ENCODE measurements at places on chromosomes 2 and 18.

- H3K4me1 ChIP-seq, result peaks cover 10% of the 10 kb centered on the region
- peaks cover 4% of the 10 kb centered on the region for H3K36me3 ChIP-seq
- DNase-seq, result no peak
These were observed 27.5 kb upstream of the FAM124B start for GRCh38 chr2:224429441-224429810.

DNA sequence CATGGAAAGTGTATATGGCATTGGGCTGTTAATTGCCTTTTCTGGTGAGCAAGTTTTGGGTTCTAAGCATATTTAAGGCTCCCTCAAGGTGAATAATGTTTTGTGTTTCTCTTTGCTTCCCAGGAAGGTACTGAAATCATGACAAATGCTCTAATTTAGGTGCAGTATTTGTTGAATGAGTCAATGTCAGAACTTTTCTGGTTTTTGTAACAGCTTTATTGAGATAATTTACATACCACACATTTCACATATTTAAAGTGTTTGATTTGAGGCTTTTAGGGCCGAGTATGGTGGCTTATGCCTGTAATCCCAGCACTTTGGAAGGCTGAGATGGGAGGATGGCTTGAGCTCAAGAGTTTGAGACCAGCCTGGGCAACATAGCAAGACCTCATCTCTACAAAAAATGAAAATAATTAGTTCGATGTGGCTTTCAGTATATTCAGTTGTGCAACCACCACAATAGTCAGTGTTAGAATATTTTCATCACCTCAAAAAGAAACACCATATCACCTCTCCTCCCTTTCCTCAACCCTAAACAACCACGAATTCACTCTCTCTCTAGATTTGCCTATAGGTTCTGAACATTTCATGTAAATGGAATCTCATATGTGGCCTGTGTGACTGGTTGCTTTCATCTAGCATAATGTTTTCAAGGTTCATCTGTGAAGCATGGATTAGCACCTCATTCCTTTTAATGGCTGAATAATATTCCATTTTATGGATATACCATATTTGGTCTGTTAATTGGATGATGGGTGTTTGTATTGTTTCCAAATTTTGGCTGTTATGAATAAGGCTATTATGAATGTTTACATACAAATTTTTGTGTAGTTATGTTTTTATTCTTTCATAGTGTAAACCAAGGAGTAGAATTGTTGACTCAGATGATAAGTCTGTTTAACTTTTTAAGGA is 54.9 kb downstream of the MGAT5 start:
- H3K4me1 ChIP-seq, result no peaks in the 10 kb centered on the region
- H3K27ac ChIP-seq, result no peak overlapping the region
- no peak for DNase-seq
- peaks cover 1% of the 10 kb centered on the region for H3K27me3 ChIP-seq

DNA sequence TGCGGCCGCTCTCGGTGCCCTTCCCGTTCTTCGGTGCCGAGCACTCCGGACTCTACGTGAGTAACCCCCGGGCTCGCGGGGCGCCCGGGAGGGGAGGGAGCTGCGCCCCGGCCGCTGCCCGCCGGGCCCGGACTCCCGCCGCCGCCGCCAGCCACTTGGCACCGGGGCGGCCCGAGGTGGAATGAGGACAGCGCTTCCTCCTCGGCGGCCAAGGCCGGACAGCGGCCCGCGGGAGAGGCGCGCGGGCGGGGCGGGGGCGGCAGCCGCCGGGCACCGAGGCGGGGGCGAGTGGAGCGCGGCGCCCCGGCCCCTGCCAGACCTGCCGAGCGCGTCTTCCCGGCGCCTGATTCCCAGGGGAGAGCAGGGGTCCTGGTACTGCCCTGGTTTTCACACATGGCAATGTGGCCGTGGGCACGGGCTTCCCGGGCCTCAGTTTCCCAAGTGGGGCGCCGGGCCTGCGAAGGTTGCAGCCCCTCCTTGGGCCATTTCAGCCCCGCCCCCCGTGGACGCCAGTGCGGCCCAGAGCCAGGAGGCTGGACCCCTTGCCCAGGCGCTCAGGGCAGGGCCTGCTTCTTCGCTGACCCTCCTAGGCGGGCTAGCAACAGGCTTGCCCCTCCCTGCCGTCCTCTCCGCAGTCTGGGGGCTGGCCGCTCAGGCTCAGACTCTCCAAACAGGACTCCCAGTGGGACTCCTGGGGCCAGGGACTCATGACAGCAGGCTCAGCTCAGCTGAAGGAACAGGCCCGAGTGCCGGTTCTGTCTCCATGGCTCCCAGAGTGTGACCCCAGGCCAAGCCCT is 775 bp downstream of the SNED1 start:
- H3K4me3 ChIP-seq, result peak overlapping the region; percentile 25
- peaks cover 11% of the 10 kb centered on the region for H3K27me3 ChIP-seq
- peaks cover 2% of the 10 kb centered on the region for H3K4me1 ChIP-seq
- H3K36me3 ChIP-seq, result peaks cover 4% of the 10 kb centered on the region
- peak; percentile 27 for DNase-seq

DNA sequence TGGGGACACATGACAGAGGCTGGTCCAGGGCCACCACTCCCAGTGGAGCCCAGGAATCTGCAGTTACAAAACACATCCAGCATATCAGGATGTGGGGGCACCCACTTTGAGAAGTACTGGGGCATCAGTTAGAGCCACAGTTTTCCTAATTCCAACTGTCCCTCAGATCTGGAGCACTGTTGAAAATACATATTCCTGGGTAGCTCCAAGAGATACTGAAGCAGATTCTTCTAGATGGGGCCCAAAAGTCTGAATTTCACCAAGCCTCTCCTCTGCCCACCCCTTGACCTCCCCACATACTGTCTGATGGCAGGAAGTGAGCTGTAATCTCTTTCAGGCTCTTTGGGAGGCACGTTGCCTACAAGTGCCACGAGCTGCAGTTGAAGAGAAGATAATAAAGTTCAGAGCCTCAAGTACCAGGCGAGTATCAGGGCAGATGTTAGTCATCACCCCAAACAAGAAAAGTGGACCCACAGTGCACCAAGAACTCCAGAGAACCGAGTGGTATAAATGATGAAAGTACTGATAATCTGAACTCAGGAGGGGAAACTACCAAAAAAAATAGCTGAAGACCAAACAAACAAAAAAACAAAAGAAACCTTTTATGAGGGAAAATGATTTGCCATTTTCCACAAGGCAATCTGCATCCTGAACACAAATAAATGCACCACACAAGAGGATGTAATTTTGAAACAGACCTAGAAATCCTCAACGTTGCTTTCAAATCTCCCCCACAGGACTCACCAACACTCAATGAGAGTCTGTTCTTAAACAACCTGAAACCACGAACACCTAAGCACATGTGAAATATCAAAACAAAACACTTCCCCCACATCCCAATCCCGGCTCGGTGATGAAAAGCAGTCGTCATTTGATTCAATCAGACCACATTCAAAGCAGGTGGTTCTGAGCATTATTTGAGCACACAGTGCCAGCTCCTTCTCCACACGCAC is 98.7 kb downstream of the TCF4 start:
- H3K27ac ChIP-seq, result no peak overlapping the region
- DNase-seq, result no peak
- no peak overlapping the region for H3K4me3 ChIP-seq

DNA sequence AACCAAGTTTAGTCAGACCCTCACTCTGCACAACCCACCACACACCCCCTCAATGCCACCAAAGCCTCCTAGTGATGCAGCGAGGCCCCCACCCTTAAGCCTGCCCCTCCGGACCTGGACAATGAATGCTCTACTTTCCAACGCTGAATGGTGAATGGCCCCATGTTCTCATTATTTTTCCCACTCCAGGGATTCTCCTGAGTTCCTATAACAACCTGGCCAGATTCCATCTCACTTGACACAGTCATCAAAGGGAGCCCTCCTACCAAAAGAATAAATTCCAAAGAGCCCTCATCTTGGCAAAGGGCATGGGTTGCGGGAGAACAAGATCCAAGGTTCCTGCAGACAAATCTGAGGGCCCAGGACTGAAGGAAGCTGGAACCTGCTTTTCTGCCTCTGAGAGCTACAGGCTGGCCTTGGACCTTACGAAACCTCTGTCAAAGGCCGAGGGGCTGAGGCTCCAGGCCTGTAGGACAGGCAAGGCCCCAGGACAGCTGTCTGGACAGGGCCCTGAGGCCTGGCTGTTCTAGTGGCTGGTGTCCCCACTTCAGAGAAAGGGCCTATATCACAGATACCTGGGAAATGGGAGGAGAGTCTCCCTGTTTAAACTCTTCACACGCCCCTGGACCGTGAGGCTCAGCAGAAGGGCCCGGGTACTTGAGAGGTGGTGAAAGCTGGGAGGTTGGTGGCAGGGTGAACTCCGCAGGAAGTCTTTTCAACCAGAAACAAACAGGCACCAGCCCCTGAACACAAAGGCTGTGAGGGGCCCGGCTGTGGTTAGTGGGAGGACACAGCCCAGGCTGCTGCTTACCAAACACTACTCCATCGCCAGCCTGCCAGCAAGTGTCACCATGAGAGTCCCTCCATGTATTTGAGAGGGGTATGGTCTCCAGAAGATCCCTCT is 27.3 kb downstream of the SFXN5 start:
- DNase-seq, result no peak
- no peaks in the 10 kb centered on the region for H3K36me3 ChIP-seq
- no peak overlapping the region for H3K27ac ChIP-seq
- H3K4me3 ChIP-seq, result no peak overlapping the region
- H3K27me3 ChIP-seq, result no peaks in the 10 kb centered on the region
- H3K4me1 ChIP-seq, result no peaks in the 10 kb centered on the region

DNA sequence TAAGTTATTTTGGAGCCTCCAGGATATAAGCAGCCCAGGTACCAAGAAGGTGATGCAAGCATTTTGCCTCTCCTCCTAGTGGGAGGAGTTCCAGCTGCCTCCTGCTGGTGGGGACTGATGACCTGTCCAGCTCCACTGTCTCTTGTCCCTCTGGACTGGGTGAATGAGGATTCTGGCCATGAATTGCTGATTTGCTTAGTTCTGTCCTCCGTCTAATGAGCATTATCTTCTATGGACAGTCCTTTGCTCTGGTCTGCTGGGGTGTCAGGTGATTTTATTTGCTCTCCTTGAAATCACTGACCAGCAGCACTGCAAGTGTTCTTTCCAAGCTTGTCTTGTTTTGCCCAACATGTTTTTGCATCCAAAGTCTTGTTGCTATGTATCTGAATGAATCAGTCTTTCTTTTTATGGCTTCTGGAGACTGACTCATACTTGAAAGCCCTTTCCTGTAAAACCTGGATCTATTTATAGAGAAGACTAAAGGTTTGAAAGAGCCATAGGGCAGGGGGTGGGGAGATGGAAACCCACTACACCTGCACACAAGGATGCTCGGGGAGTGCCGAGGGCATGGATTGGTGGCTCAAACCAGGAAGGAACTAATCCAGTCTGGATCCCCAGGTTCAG is 40.5 kb upstream of the EFHD1 start:
- no peak overlapping the region for H3K27ac ChIP-seq
- DNase-seq, result no peak
- H3K27me3 ChIP-seq, result peaks cover 2% of the 10 kb centered on the region
- peaks cover 4% of the 10 kb centered on the region for H3K36me3 ChIP-seq
- H3K4me1 ChIP-seq, result no peaks in the 10 kb centered on the region

DNA sequence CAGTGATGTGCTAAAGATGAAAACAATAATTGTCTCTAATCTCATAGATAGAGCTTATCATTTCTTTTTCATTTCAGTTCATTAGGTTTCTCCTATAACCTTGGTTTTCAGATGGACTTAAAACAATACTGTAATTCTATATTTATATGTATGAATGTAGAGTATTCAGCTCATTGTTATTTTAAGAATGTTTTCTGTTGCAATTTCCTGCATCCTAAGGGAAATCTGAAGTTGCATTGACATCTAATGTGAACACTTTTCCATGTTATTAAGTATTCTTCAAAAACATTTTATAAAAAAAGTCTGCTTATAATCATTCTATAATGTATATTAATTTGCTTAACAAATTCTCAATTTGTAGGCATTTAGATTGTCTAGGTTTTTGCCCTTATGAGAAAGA is 288.9 kb downstream of the XIRP2 start:
- no peaks in the 10 kb centered on the region for H3K4me1 ChIP-seq
- no peak overlapping the region for H3K27ac ChIP-seq
- DNase-seq, result no peak

DNA sequence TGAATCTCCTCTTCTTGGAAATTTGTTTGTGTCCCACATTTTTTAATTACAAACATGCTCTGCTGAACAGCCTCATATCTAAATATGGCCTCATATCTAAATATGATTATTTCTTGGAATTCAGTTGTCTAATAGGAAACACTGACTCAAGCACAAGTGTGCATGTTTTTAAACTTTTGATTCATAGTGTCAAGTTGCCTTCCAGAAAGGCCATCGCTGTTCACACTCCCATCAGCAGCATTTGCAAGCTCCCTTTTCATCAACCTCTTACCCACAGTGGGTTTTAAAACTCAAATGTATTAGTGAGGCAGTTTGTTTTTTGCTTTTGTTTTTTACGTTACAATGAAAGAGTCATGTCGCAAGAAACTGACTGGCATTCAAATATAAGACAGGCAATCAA is 65.2 kb upstream of the SMAD2 start:
- H3K36me3 ChIP-seq, result no peaks in the 10 kb centered on the region
- no peak for DNase-seq
- H3K4me1 ChIP-seq, result peaks cover 43% of the 10 kb centered on the region
- H3K27me3 ChIP-seq, result peaks cover 9% of the 10 kb centered on the region
- H3K4me3 ChIP-seq, result peak overlapping the region; percentile 2

DNA sequence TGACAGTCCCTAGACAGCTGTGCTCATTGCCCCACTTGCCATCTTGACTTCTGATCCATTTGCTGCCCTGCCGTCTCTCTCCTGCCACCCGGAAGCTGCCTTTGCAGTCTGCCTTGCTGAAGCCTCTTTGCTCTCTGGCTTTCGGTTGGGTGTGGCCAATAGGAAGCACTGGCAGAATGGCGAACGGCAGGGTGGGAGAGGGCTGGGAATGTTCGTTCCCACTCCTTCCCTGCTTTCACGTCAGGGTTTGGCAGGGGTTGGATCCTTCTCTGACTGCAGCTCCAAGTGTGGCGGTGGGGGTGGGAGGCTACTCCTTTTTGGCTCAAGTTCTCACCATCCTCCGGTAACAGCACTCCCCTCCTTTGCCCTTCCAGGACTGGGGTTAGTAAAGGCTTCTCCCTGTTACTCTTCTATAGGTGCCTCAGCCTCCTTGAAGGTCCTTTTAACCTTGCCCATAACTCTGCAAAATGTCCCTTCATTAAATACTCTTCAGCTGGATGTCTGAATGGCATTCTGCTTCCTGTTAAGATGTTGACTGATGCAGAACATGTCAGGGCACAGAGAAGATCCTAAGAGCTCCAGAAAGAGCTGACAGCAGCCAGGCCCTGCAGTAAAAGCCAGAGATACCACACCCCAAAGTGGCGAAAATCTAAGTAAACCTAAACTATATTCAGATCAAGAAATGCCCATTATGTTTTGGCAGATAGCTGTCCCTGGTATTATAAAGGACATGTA is 299.7 kb downstream of the CDCA7 start:
- DNase-seq, result no peak
- no peak overlapping the region for H3K4me3 ChIP-seq
- H3K36me3 ChIP-seq, result no peaks in the 10 kb centered on the region
- no peaks in the 10 kb centered on the region for H3K27me3 ChIP-seq

- H3K4me3 ChIP-seq, result no peak overlapping the region
- no peaks in the 10 kb centered on the region for H3K36me3 ChIP-seq
- H3K4me1 ChIP-seq, result no peaks in the 10 kb centered on the region
- no peak for DNase-seq
These were observed 329.0 kb upstream of the LRATD1 start for GRCh38 chr2:14303366-14304115.

GRCh38 chr18:46423226-46423805 is 233.7 kb downstream of the LOXHD1 start:
- H3K27me3 ChIP-seq, result peaks cover 8% of the 10 kb centered on the region
- H3K4me1 ChIP-seq, result peaks cover 21% of the 10 kb centered on the region

GRCh38 chr18:47254341-47254939 is 3.0 kb upstream of the SKOR2 start:
- peaks cover 9% of the 10 kb centered on the region for H3K4me1 ChIP-seq
- H3K27ac ChIP-seq, result no peak overlapping the region
- H3K4me3 ChIP-seq, result peak overlapping the region; percentile 60
- H3K27me3 ChIP-seq, result peaks cover 57% of the 10 kb centered on the region
- H3K36me3 ChIP-seq, result no peaks in the 10 kb centered on the region

Measured in glutamatergic neuron (in vitro differentiated cells).